ENCODE measurements at places on chromosomes 12 and 14.
A peak's percentile ranks its signal among the peaks of the same experiment; 100 is the strongest.

GRCh38 chr14:27063959-27064358, 466.1 kb upstream of the NOVA1 start:
- DNase-seq = no peak

- DNase-seq = no peak
These were observed 20.8 kb downstream of the TPCN1 start for GRCh38 chr12:113242026-113242418.

GRCh38 chr14:64388533-64389285, 556 bp downstream of the MTHFD1 start:
- no peak for DNase-seq

GRCh38 chr14:45526715-45527549, 273.9 kb upstream of the MIS18BP1 start:
- DNase-seq = peak; percentile 3

- no peak for DNase-seq
These were observed 60.4 kb upstream of the PELI2 start for GRCh38 chr14:56057767-56058166.

DNA sequence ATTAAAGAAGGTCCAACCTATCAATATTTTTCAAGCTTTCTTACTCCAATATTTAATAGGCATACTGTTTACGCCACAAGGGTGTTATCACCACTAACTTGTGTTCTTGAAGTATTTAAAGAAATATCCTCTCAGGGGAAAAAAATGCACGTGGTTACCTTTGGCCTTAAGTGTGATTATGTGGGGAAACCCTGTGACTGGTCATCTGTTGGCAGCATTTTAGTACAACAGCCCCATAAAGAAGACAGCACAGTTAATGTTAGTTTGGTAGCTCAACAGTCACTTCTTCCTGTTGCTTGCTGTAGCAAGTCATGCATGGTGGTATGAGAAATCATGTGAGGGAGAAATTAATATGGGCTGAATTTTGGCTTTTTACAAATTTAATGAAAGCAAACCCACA, 1021.5 kb upstream of the TMEM132C start:
- DNase-seq = no peak

DNA sequence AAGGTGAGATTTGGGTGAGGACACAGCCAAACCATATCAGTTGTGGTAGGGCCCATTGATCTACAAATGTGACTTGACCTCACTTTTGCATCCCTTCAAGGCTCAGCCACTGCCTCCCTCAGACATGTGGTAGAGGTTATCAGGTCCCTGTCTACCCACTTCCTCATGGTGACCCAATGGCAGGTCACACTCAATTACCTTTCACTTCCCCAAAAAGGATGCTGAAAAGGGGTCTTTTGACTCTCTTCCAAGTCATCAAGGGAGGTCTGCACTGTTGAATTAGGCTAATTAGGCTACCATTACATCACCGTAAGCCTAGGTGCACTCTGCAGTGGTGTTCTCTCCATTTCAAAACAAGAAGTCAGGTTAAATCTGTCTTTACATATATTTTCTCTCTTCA, 22.6 kb upstream of the DRAM1 start:
- peak; percentile 75 for DNase-seq

GRCh38 chr12:4562034-4562657, at the start of gene DYRK4:
TSS of gene DYRK4 (plus strand) at chr12:4562208. CDS start at chr12:4562246, 38 bp downstream.
- DNase-seq = no peak

GRCh38 chr12:1457901-1458300, 136.5 kb downstream of the FBXL14 start:
- no peak for DNase-seq

- no peak for DNase-seq
These were observed 18.5 kb downstream of the TMEM132D start for GRCh38 chr12:129885287-129885686.

- DNase-seq = no peak
These were observed 987 bp downstream of the CCER1 start for GRCh38 chr12:90953956-90954421.

GRCh38 chr14:104282332-104283196, 144.2 kb downstream of the KIF26A start:
- DNase-seq = no peak

GRCh38 chr12:20588042-20588441, 107.1 kb upstream of the SLCO1C1 start:
- no peak for DNase-seq

DNA sequence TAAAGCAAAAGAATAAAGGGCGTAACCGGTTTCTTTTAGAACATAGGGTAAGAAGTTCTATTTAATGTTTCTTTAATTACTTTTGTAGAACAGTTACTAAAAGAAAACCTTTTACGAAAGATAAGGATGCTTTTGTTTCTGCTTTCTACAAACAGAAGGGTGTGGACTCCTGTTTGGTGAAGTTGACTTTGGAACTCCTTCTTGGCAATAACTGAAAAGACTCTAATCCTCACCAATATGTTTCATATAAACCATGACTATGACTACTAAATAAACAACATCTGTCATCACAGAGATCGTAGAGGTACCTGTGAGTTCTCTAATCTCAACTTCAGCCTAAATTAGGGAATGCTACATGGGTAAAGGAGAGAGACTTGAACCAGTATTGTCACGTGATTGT, 210.8 kb upstream of the FLRT2 start:
- DNase-seq = no peak

DNA sequence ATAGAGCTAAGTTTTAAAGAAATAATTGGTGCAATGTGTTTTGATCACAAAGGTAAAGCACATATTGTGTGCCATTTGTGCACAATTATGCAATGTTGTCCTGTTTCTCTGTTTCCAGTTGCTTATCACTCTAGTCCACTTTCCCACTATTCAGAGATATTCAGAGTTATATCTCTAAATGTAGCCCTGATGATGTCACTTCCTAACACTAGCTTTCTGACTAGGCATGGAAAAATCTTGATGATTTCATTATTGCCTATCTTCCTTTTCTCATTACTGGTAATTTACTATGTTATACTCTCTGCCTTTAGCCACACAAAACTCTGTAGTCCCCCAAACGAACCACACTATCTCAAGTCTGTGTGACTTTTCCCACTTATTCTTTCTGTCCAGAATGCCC, 221.2 kb downstream of the TRHDE start:
- no peak for DNase-seq

GRCh38 chr14:69504775-69505174, 20.2 kb downstream of the PLEKHD1 start:
- DNase-seq = no peak

GRCh38 chr12:24087294-24087693, 137.8 kb upstream of the SOX5 start:
- DNase-seq = no peak

DNA sequence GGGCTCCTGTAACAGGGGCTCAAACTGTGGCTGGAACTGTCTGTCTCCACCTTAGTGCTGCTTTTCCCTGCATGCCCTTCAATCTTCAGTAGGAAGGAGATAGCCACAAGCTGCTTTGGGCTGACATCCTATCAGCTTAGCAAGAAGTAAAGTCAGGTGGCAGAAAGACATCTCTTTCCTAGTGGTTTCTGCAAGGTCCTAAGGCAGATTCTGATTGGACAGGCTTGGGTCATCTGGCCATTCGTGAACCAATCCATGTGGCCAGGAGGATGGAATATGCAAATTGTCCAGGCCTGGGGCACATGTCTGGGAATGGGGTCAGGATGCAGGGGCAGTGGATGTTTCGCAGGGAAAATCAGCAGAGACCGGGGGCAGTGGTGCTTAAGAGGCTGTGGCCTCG, 5.2 kb downstream of the RITA1 start:
- DNase-seq = no peak

DNA sequence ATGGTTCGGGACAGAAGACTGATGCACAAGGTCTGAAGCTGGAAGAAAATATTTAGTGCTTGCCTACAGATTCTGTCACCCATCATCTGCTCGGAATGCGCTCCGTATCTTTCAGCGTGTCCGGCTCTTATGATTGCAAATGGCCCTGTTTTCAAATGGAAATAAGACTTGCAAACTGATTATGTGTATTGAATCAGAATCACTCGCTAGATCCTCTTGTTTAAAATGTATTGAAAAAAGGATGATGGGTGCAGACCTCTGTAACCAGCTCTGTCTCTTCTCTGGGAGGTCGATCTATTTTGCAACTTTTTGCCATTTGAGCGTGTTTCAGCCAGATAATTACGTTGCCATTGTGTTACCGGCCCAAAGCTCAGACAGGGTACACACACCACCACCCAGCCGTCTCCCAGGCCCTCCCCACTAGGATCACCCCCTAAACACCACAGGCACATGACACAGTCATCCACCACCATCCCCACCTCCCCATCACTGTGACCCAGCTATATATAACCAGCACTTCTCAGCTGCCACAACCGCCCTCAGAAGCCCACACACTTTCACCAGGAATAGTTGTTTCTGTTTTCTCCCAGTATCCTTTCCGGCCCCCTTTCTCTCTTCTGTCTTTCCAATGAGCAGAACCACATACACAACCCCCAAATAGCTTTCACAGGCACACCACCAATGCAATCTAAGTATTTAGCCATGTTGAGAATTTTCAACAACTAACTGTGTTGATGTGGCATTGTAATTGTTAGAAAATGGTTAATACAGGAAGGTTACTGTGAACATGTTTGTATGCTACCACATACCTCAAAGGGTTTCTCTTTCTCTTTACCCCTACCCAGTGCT, 10.7 kb downstream of the NKX2-1 start:
- DNase-seq = no peak

- no peak for DNase-seq
These were observed 52.5 kb upstream of the RBM19 start for GRCh38 chr12:114018669-114019068.

- DNase-seq = no peak
These were observed 218.8 kb downstream of the DPF3 start for GRCh38 chr14:72675126-72675525.

GRCh38 chr12:24821691-24822090, 127.2 kb downstream of the BCAT1 start:
- peak; percentile 29 for DNase-seq

GRCh38 chr14:93978735-93979134, 2.4 kb upstream of the ASB2 start:
- no peak for DNase-seq

DNA sequence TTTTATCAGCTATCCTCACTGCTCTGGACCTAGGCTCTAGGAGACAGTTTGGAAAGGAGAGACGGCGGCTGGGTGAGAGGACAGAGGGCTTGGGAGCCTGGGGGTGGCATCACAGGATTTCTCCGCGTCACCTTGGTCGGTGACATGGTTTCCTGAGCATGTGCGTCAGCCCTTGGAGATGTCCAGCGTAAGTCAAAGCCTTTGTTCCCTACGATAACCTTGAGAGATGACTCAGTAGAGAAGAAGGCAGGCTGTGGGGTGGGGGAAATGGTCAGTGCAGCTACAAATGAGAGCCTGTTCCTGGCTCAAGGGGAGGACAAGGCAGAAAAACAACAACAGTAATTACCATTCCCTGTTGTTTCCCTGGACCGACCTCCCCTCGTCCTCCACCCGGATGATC, 90.2 kb upstream of the TBX3 start:
- DNase-seq = no peak

- DNase-seq = no peak
These were observed 160.7 kb downstream of the PHLDA1 start for GRCh38 chr12:75870878-75871277.

- no peak for DNase-seq
These were observed 78.0 kb downstream of the B4GALNT3 start for GRCh38 chr12:537772-538171.

- DNase-seq = no peak
These were observed 17.2 kb downstream of the ADGRD1 start for GRCh38 chr12:130970908-130971233.

DNA sequence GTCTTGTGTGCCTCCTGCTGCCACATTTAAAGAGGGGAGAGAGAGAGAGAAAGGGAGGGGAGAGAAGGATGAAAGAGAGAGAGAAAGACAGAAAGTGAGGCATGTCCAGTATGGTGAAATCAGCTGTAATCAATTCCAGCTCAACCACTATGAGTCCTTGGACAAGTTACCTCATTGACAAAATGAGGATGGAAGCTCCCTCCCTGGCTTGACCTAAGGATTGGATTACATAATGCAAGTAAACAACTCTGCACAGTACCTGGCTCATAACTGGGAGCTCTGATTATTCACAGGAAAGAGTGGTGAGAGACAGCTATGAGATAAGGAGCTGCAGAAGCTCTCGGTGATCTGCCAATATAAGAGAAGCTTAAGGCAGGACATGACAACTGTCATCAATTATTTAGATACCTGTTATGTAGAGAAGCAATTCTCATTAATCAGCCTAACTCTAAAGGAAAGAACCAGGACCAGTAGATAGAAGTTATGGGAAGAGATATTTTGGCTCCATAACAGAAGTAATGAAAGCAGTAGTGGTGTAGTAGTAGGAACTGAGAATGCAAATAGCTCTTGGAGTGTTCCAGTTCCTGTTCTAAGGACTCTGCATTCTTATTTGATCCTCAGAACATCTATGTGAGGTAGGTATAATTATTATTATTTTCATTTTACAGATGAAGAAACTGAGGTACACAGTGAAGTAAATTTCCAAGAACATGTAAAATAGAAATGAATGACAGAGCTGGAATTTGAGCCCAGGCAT, 791.6 kb downstream of the DIO2 start:
- no peak for DNase-seq

DNA sequence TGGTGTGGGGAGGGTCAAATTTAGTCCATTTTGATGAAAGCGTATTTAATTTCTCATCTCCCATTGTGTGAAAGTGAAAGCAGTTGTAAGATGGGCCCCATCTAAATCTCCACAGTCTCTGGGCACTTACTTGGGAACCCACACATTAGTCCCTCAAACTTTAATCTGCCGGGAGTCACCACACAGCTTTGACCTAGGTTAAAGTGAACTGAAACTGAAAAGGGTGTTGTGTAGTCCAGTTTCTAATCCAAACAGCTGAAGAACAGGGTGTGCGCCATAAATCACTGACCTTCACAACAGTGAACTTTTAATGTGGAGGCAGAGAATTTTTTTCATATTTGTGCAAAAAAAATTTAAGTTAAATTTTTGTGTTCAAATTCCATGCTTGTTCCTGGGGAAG, 48.4 kb upstream of the PTPRO start:
- no peak for DNase-seq

DNA sequence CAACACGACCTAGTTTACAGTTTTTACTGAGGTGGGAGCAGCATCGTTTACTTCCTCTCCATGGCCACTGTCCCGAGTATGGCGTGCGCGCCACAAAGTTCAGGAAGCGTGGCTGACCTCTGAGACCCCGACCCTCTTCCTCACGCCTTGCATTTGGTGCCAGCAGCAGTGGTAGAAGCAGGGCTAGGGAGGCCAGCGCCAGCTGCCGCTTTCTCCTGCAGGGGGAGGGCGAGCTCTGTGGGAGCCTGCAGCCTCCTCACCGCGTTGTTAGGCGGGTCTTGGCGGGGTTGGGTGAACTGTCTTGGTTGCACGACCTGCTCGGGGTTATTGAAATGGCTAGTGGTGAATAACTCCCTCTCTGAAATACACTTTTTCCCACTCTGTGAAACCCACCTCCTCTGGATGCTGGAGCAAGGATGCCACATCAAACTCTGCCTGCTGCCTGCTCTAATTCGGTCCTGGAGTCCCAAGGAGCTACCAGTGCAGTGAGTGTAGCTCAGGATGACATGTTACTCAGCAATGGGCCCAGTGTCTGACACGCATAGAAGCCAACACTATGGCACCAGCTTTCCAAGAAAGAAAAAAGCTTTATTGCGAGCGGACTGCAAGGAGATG, 22.3 kb upstream of the TDRD9 start:
- DNase-seq = no peak
